Globus pallidus (tissue), 1 donor: ENCODE measurements at places on chromosomes 13 and 19.

DNA sequence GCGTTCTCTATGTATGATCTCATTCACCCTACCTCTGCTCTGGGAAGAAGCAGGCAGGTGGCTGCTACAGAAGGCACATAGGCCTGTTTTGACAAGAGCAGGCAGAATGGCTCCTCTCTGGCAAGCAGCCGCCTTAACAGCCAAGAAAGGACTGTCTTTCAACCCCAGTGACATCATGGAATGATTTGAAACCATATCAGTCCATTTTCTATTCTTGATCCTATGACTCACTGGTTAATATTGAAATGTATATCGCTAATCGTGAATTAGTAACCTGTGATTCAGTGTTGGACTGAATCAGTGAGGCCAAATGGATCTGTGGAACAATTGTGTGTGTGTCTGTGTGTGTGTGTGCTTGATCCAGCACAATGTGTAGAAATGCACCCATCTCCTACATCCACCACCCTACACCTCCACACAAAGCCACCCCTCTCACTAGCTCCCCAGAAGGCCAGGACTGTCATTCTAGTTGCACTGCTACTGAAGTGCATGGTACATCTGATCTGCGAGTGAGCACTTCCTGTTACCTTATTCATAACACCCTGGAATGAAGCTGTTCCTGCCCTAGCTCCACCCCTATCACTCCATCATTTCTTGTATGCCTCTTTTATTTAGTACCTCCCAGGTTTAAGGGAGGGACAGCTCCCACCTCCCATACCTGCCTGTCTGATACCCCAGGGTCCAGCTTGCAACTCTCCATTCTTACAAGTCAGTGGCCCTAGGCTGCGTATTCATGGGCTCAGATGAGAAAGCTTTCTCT lies 460.0 kb downstream of the FOXO1 start:
- DNase-seq: peak; percentile 66

GRCh38 chr13:108306860-108307259 lies 37.3 kb downstream of the TNFSF13B start:
- DNase-seq: peak; percentile 32

GRCh38 chr13:98905199-98905598 lies 72.7 kb downstream of the DOCK9 start:
- DNase-seq: no peak

- no peak for DNase-seq
Measured at GRCh38 chr13:31814536-31814935, 75.2 kb downstream of the RXFP2 start.

DNA sequence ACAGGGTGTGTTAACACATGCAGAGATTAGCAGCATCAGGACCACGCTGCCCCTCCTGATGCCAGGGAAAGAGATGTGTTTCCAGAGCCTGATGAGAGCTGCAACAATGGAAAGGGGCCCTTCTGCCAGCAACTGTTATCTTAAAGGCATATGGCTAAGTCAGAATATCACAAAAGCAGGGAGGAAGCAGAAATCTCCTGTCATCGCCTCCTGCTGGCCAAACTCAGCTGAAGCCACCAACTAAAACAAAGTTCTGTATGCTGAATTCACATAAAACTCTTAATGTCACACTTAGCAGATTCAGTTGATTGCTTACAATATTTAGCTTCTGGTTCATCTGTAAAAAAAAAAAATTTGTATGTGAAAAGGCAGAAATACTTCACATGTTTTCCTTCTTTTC lies 178.2 kb downstream of the GPC5 start:
- DNase-seq: no peak

DNA sequence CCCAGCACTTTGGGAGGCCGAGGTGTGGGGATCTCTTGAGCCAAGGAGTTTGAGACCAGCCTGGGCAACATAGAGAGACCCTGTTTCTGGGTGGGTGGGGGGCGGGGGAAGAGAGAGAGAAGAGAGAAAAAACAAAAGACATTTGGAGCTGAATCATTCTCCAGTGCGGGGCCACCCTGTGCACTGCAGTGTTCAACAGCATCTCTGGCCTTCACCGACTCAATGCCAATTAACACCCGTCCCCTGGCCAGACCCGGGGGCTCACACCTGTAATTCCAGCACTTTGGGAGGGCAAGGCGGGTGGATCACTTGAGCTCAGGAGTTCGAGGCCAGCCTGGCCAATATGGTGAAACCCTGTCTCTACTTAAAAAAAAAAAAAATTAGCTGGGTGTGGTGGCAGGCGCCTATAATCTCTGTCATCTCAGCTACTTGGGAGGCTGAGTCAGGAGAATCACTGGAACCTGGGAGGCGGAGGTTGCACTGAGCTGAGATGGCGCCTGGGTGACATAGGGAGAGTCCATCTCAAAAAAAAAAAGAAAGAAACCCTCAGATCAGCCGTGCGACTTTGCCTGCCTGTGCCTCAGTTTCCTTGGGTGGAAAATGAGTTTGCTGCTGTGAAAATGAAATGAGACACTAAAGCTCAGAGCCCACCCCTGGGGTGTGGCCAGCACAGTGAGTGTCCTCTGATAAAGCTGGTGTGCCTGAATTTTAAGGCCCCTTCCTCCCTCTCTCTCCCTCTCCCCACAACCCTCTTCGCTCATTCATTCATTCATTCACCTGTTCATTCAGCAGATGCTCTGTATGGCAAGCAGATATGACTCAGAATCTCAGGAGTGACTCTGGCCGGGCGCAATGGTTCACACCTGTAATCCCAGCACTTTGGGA lies 6.4 kb downstream of the KLF2 start:
- no peak for DNase-seq

- no peak for DNase-seq
Measured at GRCh38 chr19:46189971-46190888, 39.3 kb upstream of the IGFL1 start.

- peak; percentile 96 for DNase-seq
Measured at GRCh38 chr13:80341101-80341755, at the start of gene SPRY2. Gene SPRY2, minus strand, starts transcription at chr13:80341126. Its CDS starts 3,421 bp downstream, at chr13:80337705.

DNA sequence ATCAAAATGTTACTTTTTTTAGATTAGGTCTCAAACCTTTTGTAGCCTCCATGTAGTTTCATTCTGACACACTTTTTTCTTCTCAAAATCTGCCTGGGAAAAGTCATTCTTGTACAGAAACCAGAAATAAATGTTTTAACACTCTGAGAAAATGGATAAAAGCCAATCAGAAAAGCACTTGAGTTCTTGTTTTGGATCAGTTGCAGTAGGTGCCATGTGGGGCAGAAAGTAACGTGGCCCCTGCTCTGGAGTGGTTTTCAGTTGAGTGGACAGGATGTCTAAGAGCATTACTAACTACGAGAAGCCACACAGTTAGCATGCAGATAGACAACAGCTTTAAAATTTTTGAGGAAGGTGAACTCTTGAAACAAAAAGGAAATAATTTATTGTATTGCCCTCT lies 19.1 kb downstream of the GPR183 start:
- no peak for DNase-seq

DNA sequence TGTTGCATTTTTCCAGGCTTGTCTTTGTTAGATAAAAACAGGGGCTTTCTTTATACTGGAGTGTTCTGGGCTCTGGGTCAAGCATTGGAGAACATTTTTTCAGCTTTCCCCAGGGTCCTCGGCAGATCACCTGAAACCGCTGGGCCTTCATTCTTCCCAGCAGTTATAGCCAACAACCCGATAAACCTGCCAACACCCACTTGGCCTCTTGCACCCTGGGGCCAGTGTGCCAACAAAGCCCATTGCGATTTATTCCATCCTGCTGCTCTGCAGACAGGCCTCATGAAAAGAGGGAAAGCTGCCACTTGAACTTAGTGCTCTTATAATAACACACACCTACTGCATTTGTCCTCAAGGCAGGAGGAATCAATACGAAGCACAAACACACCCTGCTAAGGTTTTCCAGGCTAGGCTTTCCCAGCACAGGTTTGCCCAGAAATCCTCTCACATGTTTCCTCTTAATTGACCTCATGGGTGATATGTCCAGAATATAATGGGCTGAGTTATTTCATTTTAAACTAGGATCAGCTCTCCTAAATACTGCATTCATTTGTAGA lies 669.3 kb downstream of the LIG4 start:
- DNase-seq: no peak

GRCh38 chr13:83515268-83516015 lies 366.8 kb downstream of the SLITRK1 start:
- DNase-seq: no peak

GRCh38 chr13:28401303-28402056 lies 93.4 kb downstream of the FLT1 start:
- no peak for DNase-seq

- DNase-seq: no peak
Measured at GRCh38 chr19:16301999-16302694, 22.5 kb upstream of the KLF2 start.

- DNase-seq: no peak
Measured at GRCh38 chr13:59144700-59145099, 1019.0 kb downstream of the DIAPH3 start.

- peak; percentile 16 for DNase-seq
Measured at GRCh38 chr19:35797663-35798062, 15.0 kb downstream of the PRODH2 start.

DNA sequence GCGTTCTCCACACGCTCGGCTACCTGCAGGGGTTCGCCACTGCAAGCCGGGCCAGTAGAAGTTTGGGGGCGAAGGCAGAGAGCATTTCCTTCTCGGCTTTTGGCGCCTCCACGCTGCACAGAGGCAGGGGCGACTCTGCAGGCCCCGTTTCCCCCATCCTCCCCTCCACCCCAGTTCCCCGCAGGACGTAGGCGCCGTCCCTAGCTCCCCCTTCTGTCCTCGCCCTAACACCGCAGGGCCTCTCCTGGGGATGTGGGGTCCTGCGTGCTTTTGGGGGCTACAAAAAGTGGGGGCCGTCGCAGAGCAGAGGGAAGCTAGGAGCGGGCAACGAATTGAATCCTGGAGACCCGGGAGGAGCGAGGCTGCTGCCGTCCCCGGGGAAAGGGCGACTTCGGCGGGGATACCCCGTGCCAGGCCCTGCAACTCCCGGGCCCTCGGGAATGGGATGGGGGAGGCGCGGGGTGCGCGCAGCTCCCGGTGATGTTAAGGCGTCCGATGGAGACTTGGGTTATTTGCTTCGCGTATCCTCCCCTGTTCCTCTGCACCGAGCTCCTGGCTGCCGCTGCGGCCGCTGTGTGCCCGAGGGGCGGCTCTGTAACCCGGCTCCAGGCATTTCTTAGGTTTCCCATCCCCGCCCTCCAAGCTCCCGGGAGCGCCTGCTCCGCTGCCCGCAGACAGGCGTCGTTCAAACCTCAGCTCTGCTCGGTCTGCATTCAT lies 255.9 kb upstream of the SOX21 start:
- peak; percentile 64 for DNase-seq

DNA sequence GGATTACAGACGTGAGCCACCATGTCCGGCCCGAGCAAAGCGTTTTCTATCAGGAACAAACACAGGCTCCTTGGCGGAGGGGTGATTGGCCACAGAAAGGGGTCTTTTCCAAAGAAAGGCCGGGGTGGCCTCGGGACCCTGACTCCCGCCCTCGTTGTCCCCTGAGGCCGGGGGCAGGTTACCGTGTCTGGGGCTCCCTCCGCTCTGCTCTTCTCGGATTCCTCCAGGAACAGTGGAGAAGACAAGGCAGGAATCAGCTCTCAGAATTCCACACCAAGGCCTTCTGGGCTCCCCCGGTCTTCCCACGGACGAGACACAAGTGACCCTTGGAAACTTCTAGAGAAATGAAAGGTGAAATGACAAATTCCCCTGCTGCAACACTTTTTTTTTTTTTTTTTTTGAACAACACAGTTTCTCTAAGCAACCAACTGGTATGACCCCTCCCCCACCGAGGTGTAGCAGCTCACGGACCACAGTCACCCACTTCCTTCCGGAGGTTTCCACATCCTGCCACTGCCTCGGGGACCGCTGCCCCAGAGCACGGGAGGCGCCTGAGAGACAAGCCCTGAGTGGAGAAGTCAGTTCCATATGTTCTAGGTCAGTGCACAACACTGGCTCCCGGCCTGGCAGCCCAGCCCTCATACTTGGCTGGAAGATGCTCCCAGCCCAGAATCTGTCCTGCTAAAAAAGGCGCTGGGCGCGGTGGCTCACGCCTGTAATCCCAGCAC lies 11.0 kb downstream of the MOB3A start:
- no peak for DNase-seq

DNA sequence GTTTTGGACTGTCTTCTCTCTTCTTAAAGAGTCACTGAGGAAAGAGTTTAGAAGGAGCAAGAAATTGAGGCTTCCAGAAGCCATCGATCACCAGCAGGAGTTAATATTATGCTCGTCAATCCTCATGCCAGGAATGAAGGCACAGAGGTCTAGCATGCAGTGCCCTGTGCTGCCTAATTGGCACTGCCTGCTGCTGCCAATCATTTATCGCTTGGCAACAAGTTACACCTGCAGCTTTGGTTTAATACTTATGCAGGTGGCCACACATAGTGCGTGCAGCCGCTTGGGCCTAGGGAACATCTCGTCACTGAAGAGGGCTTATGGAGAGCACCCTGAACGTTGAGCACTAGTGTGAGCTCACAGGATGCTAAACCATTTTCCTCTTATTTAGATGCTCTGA lies 2.7 kb upstream of the SOX1 start:
- DNase-seq: no peak

DNA sequence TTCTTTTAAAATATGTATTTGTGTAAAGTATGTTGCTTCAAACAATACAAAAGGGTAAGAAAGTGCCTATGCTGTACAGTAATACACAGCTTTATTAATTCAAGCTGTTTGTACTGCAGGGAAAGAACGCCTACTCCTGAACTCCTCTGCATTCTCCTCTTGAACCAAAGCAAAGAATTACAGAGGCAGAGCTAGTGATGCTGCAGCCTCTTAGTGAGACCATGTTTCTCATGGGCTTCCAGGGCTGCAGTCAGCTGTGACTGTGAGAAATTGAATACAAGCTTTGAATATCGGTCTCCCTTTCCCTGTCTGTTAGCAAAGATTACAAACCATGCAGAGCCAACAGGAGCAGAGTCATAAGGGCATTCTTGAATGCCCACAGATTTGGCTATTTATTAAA lies 248.5 kb downstream of the SLITRK1 start:
- DNase-seq: peak; percentile 32
